Heart right ventricle (tissue), 16 donors: ENCODE measurements at places on chromosomes 2 and 18. TPM values are rescaled to one million over a fixed set of nuclear protein-coding genes. Genes with fewer than 3 reads are reported as not detected.
A peak's percentile ranks its signal among the peaks of the same experiment; 100 is the strongest.

Gene CCL20
- not detected for polyA plus RNA-seq

DNA sequence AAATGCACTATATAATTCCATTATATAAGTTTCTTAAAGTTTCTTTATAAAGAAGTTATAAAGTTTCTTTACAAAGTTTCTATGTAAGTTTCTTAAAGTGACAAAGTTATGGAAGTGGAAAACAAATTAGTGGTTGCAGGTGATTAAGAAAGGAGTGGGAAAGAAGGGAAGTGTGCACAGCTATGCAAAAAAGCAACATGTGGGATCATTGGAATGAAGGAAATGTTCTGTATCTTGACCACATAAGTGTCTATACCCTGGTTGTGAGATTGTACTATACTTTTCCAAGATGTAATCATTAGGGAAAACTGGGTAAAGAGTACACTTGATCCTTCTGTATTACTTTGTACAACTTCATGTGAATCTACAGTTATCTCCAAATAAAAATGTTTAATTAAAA is 1541.1 kb downstream of the LRP1B start:
- DNase-seq = no peak

GRCh38 chr2:109129356-109129920 is 433 bp downstream of the SH3RF3 start:
- peak; percentile 53 for DNase-seq

GRCh38 chr2:232444409-232445148 is 11.4 kb upstream of the ALPI start:
- no peak for DNase-seq

DNA sequence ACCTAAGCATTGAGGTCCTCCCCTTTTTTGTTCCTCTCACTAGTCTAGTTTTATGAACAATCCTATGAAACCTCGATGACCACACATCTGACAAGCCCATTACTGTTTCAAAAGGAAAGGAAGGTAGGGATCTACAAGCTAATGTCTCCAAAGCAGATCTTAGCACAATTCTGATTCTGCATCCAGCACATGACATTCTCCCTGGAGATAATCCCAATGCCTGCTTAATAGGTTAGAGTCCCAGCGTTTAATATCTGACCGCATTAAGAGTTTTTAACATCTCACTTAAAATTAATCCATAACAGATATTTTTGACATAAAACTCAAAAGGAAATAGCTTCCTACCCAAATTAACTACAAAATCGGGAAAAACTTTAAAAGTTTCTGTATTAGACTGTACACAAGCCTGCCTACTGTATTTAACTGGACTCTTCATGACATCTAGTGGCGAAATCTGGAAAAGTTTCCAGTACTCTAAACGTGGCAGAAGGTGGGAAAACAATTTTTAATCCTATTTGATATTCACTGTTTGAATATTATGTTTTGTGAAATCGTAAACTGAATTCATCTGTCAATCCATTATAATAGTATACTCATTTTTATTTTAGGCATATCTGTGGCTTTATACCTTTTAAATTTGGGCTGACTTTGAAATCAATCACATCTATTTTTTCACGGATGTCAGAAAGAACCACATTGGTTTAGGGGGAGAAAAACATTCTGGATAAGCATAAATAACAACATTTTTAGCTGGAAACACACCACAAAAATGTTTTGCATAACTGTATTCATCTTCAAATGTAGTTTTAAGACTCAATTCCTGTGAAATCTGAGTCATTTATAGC is 62.4 kb downstream of the TXNL1 start:
- DNase-seq = peak; percentile 56

DNA sequence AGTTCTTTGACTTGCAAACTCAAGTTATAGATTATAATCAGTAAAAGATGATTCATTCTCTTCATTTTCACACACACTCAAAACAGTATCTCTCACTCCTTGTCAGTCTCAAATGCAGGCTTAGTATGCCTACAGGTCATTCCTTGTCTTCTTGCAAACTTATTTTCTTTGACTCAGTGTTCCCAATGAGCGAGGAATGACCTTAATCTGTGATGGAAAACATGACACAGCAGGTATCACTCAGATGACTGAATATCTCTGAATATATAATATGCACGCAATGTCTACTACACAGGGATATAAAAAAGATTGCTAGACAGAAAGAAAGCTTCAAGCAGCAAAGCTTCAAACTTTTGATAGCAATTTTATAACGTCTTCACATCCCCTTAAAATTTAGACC is 127.8 kb upstream of the RGPD4 start:
- DNase-seq = no peak

DNA sequence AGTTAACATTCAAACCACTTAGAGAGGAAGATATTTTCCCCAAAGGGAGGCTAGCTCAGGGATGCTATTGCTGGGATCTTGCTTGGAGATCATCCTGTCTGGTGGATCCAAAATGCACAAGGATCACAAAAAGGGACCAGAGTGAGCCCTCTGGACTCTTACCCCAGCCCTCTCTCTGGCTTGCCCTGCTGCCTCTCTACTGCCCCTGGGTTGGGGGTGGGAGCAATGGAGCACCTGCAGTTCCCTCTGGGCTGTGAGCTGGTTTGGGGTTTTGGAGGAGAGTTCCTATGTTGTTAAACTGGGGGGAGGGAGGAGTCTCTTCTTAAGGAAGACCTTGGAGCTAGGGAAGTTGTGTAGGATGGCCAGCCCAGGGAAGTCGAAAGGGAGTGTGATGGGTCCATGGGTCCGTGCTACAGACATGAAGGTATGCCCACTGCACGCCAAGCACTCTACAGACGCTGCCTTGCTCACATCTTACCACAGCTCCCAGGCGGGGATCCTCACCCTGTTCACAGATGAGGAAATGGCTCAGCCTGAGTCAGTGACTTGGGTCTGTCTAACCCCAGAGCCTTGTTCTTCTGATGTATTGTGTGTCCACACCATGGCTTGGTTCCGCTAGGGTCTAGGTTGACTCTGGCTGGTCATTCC is 3.8 kb downstream of the LBH start:
- DNase-seq = no peak
